ENCODE measurements at places on chromosomes 3 and 15.

GRCh38 chr15:63476229-63476632 is 28.2 kb upstream of the USP3 start:
- DNase-seq: no peak

DNA sequence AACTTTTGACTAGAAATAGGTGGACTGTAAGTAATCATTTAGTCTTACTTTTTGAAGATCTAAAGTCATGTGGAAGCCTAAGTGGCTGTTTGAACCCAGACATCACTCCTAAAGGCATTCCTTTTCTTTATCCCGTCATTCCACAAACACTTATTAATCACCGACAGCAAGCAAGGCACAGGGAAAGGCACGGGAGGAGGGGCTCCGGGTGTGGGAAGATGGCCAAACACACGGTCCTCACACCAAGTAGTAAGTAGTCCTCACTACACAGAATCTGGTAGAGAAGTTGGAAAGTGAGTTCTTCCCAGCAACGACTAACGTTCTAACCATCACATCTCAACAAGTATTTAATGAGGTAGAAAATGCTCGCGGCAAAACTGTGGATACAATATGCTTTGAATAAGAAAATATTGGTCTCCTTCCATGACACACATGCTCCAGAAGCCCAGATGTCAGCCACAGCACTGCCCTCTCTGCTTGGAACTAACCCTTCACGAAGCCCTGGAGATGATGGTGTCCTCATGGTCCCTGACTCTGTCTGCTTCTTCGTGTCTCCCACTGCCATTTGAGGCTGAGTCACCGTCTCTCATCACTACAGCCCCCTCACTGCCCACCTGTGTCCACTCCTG is 202.2 kb downstream of the OPA1 start:
- no peak for DNase-seq

DNA sequence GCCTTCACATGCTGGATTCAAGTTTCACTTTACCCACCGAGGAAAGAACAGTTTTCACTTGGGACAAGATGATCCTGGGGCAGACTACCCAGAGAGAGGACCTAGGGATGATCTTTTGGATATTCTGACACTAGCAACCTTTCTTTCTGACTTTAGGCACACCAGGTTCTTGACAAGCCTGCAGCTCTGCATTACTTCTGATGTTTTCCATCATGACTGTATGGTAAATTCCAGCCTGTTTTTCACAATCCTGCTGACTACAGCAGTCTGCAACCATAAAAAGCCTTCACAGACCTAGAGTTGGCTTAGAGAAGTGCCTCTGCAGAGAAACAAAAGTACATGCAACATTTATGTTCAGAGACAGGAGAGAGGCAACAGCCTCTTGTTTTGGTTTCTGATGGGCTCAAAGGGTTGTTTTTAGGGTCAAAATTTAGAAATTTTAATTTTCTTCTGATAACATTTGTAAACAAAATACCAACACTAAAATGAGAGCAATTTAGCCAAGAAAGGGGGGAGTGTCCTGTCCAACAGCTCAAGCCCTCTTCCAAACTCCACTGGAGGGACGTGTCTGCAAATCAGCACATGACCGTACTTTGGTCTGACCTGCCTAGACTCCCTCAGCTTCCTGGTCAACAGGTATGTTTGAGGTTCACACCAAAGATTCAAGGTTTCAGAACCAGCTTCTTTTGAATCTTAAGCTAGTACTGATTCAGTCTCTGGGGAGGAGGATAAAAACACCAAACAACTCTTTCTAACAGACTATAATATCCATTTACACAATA is 799 bp downstream of the ABI3BP start:
- no peak for DNase-seq

DNA sequence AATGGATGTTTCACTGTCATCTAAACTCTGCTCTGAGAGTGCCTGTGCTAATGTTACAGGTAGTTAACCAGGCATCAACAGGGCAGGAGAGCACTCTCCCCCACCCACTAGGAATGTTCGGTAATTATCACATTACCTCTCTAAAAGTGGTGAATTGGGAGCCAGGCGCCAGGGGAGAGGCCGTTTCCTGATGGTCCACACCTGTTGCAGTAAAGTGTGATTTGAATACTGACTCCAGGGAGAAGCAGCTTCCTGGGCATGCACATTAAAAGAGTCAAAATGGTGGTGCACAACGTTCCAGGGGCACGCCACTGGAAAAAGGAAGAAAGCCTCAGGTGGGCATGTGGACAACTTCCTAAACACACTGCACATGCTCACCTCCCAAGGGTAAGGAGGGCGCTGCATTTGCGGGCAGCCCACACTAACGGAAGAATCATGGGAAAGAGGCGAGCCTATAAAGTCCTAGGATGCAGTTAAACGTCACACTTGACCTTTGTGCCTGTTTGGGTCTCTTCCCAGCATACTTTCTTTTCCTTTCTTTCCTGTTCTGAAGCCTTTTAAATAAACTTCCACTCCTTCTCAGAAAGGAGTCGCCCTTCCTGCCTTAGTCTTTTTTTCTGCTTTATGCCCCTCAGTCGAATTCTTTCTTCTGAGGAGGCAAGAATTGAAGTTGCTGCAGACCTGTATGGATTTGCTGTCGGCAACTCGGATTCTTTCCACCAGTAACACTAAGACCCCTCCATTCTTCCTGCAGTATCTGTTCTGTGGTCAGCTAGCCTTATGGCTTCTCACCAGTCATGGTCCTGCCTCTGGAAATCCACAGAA is 28.9 kb upstream of the GPD1L start:
- no peak for DNase-seq

GRCh38 chr15:26665957-26666791 is 106.7 kb downstream of the GABRB3 start:
- DNase-seq: no peak

DNA sequence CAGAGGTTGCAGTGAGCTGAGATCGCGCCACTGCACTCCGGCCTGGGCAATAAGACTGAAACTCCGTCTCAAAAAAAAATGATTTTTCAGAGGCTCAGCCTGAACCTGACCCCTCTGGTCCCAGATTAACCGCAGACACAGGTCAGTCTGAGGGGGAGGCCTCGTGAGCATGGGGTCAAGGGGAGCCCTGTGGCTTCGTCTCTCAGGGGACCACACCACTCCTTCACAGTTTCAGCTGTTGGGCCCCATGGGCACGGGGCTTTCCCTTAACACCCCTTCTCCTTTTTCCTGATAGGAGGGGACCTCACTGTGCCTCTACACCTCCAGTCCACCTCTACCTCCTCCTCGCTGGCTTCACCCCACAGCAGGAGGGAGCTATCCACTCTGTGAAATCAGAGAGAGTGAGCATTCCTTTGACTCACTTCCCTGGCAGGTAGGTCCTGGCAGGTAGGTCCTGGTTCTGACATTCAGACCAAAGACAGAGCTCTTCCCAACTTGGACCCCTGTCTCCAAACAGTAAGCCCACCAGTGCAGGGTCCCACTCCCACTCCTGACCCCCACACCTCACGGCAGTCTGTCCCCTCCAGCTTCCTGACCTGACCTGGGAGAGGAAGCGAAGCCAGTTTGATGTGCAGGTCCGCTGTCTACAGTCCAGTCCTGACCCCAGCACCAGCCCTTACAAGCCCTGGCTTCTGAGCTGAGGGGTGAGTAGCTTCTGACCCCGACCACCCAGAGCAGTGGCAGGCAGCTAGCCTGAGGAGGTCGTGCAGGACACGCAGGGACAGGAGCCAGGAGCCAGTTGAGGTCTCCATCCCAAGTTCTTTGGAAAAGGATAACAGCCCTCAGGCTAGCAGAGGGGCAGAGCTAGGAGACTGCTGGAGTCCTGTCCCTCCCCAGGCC is 9.0 kb downstream of the RRP9 start:
- DNase-seq: no peak

GRCh38 chr3:170364965-170365364 is 7.5 kb downstream of the SKIL start:
- no peak for DNase-seq

GRCh38 chr3:38493031-38493430 is 3.1 kb upstream of the EXOG start:
- no peak for DNase-seq

Data from globus pallidus (tissue), 1 donor.